Caco-2 (cell line): ENCODE measurements at places on chromosomes 16 and 17. TPM values are rescaled to one million over a fixed set of nuclear protein-coding genes. Genes with fewer than 3 reads are reported as not detected.

- H3K4me1 ChIP-seq: no peaks in the 10 kb centered on the region
- DNase-seq: no peak
- H3K4me3 ChIP-seq: no peak overlapping the region
- no peaks in the 10 kb centered on the region for H3K27me3 ChIP-seq
- H3K36me3 ChIP-seq: no peaks in the 10 kb centered on the region
Observed at GRCh38 chr16:6096931-6097670, 999.5 kb upstream of the EEF2KMT start.

GRCh38 chr16:65961476-65962143 lies 404.9 kb upstream of the CDH5 start:
- H3K36me3 ChIP-seq: no peaks in the 10 kb centered on the region
- H3K27me3 ChIP-seq: no peaks in the 10 kb centered on the region
- no peak overlapping the region for H3K27ac ChIP-seq
- 0 out of 2 replicates have a peak, but pooled peaks cover 3% of the 10 kb centered on the region for H3K4me1 ChIP-seq
- H3K4me3 ChIP-seq: no peak overlapping the region
- DNase-seq: no peak

DNA sequence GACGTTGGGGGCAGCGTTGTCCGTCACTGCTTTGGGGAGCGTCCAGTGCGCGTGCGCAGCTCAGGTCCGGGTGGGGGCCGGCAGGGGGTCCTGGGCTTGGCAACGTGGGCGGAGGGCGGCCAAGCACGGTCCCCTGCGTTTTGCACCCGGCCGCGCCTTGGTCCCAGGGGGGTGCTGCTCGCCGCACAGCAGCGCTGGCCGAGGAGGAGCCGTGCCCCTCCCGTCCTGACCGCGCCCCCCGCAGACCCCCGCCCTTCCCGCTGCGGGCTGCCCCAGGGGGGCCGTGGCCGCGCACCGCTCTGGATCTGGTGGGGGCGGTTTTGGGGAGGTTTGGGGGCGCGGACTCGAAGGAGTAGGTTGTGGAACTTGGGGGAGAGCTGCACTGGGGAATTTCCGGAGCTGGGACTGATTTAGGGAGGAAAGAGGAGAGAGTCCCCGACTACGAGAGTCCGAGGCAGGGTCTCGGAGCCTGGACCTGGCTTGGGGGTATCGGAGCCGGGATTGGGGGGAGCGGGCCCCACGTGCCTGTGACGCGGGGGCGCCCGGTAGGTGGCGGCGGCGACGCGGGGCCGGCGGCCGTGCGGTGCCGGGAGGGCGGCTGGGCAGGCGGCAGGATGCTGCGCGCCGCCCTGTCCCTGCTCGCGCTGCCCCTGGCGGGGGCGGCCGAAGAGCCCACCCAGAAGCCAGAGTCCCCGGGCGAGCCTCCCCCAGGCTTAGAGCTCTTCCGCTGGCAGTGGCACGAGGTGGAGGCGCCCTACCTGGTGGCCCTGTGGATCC lies at the start of gene SLC9A5:
SLC9A5 (plus strand) TSS at position 579 of the 777 bp plus-strand sequence; CDS start at position 615, 36 bp downstream.
- peaks cover 24% of the 10 kb centered on the region for H3K4me1 ChIP-seq
- no peaks in the 10 kb centered on the region for H3K36me3 ChIP-seq
- H3K27ac ChIP-seq: peak within 1 kb of the TSS; percentile 87
- peaks cover 6% of the 10 kb centered on the region for H3K27me3 ChIP-seq
- H3K4me3 ChIP-seq: peak within 1 kb of the TSS; percentile 72

- H3K27me3 ChIP-seq: no peaks in the 10 kb centered on the region
- no peak for DNase-seq
- H3K27ac ChIP-seq: peak overlapping the region; percentile 91
- peaks cover 80% of the 10 kb centered on the region for H3K4me1 ChIP-seq
Observed at GRCh38 chr17:41537614-41537954, 9.5 kb upstream of the KRT19 start.

SNX20 gene
- not detected in 2 replicates for total RNA-seq
